Left hindlimb (tissue), 1 donor: ENCODE measurements at places on chromosomes 6 and 20.

DNA sequence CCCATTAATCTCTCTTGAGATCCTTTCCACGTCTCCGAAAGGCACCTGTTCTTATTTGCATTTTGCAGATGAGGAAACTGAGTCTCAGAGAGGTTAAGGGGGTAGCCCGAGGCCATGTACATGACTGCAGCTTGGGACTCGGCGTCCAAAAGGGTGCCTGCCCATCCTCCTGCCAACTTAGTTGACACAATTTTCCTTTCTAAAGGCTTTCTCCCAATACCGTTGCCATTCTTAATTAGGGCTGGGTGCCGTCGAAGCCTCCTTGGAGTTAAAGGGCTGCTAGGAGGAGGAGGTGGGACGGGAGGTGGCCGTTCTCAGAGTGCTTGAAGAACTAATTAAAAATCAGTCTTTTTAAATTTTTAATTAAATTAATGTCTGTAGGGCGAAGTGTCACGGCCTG, 546 bp upstream of the PSMG4 start:
- DNase-seq = no peak

DNA sequence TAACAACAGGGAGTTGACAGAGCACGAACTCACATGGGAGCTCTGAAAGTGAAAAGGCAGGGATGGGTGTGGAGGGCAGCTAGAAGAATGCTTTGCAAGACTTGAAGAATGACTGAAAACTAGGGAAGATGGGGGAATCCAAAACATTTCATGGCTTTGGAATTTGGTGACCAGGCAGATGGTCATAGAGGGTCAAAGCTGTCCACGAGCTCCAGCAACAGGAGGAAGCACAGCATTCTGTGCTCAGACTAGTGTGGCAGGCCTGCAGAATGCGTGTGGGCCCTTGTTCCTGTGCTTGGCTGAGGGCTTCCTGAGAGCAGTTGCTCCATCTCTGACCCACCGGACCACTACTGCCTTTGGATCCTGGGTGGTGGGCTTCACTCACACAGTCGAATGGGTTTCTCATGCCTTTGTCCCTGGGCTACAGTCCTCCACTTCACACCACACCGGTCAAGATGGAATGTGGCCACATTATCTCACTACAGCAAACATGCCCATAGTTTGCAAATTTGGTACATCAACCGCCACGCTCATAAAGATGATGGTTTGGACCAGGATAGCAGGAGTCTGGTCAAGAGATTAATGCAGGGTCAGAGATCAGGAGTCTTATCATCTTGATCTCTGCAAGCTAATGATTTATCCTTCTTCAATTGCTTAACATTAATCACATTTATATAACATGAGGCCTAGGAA, 100.7 kb downstream of the SGK1 start:
- no peak for DNase-seq

GRCh38 chr6:121522265-121522664, 86.8 kb downstream of the GJA1 start:
- no peak for DNase-seq

- no peak for DNase-seq
Observed at GRCh38 chr6:85983032-85983659, 340.5 kb upstream of the SYNCRIP start.

- peak; percentile 39 for DNase-seq
Observed at GRCh38 chr6:115551527-115551926, 509.2 kb downstream of the FRK start.

GRCh38 chr20:46215913-46216707, 92.2 kb downstream of the CDH22 start:
- DNase-seq = no peak

DNA sequence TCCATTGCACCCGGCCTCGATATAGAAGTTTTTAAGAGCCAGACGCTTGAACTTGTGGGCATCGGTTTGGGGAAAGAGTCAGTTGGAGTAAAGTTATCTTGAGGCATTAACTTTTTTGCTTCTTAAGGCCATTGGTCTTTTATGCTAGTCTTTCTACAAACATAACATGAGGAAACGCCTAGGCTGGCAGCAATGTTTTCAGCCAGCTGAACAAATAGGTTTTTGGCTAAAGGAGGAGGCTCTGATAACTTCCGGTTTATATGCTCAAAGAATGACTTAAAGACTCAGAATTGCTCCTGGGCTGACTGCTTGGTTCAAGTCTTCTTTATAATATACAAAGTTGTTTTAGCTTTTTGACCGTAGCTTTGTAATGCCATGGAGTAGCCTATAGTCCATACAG, 46.2 kb downstream of the HLA-C start:
- DNase-seq = no peak

DNA sequence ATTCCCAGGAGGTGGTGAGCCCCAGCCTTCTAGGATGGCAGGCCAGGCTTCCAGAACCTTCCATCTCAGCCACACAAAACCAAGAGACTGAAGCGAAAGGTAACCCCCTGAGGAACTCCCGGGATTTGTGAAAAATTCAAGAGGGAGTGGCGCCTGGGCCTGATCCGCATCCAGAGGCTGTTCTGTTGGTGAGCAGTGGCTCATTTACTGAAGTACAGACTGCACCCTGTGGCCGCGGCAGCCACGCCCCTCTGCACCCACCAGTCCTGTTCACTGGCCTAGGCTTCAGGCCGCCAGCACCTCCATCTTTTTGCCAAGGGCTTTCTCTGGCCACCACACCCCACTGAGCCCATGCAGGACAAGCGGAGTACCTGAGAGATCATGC, 79.1 kb upstream of the PTPN1 start:
- no peak for DNase-seq

DNA sequence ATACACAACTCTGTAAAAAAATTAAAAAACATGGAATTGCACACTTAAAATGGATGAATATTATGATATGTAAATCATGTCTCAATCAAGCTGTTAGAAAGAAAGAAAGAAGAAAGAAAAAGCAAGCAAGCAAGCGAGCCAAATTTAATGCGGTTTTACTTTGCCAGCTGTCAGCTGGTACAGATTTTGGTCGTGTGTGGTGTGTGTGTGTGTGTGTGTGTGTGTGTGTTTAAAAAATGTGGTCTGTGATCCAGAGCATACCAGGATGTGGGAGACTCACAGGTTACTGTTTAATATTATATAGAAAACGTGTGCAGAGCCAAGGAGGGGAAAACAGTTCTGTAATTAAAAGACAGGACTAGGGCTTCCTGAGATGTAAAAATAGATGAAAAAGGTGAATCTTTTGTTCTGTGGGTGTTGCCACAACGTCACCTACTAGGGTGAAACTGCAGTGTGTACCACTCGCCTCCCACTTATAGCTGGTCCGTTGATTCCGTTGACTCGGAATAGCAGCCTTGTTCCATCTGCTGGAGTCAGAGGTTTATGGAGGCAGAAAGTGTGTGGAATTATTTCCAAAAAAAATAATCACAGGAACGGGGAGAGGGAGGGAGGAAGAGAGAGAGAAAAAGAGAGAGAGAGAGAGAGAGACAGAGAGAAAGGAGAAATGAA, 197.7 kb downstream of the BCAS1 start:
- peak; percentile 53 for DNase-seq
